Activated naive CD8-positive, alpha-beta T cell treated with anti-CD3 and anti-CD28 coated beads, Interleukin-2, amount 10 ng/mL, durations not matched to agents 7 days and 5 days (primary cell): ENCODE measurements at places on chromosomes 2 and 18. TPM values are rescaled to one million over a fixed set of nuclear protein-coding genes. Genes with fewer than 3 reads are reported as not detected.
A peak's percentile ranks its signal among the peaks of the same experiment; 100 is the strongest.

DNA sequence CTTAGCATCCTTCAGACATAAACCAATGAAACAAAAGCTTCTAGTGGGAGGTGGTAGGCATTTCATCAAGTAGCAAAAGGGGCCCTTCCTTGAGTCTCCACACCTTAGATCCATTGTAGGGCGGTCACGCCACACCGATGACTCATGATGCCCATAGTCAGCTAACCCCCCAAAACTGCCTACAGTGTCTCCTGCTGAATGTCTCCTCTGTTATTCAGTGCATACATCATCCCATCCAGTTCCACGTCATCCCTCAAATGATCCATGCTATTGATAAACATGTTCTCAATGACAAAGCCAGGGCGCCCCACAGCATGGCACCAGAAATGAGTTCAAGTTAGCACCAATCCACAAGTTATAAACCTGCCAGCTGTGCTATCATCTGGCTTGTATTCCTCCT lies 57.4 kb upstream of the ACKR3 start:
- no peak for DNase-seq

- no peak for DNase-seq
Observed at GRCh38 chr18:58222432-58223125, 178.6 kb downstream of the NEDD4L start.

DNA sequence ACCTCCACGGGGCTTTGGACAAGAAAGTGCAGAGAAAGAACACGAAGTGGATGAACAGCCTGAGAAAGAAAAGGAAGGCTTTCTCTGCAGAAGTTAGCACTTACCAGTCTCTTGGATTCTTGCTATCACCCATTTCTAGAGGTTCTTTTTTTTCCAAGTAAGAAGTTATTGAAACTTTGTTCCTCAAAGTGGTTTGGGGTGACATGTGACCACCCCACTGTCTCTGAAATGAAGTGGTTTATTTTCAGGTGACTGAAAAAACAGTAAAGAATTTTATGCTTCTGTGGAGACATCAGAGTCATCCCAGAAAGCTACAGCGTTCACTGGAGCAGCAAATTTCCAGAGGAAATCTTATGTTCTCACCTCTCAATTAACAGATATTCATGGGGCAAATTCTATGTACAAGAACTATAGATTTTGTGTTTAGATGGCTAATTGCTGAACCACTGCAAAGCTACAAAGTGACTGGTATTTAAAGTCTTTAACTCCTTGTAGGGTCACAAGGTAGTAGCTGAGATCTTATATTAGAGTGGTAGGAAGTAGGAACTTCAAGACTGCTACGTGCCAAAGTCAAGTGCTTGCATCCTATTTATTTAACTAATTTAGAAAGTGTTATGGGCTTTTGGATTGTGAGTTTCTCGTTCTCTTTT lies 267.5 kb downstream of the TGIF1 start:
- DNase-seq = no peak

- no peak for DNase-seq
Observed at GRCh38 chr18:43846299-43846698, 569.0 kb upstream of the SYT4 start.

GRCh38 chr2:177261116-177262060 lies 3.1 kb downstream of the NFE2L2 start:
- no peak for DNase-seq

DNA sequence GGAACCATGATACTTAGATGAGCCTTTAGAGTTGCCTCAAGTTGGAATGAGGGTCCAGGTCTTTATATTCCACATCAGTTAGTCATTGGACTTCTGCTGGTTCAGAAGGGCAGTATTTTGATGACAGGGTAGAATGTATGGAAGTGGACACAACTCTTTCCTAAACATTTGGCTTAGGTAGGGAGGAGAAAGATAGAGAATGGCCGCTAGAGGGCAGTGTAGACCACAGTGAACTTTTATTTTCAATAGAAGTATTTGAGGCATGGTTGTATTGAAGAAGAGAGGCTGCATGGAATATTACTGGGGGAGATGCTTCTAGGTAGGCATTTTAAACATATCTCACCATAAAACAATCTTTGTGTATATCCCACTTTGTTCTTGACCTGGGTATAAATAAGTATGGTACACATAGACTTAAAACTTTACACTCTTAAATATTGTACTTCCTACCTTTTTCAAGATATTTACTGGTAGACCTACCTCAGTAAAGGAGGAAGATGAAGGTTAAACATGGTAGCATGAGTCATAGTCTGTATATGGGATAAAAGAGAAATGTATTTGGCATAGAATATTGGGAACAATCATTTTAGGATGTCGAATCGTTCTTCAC lies 497.6 kb upstream of the FAM98A start:
- no peak for DNase-seq

DNA sequence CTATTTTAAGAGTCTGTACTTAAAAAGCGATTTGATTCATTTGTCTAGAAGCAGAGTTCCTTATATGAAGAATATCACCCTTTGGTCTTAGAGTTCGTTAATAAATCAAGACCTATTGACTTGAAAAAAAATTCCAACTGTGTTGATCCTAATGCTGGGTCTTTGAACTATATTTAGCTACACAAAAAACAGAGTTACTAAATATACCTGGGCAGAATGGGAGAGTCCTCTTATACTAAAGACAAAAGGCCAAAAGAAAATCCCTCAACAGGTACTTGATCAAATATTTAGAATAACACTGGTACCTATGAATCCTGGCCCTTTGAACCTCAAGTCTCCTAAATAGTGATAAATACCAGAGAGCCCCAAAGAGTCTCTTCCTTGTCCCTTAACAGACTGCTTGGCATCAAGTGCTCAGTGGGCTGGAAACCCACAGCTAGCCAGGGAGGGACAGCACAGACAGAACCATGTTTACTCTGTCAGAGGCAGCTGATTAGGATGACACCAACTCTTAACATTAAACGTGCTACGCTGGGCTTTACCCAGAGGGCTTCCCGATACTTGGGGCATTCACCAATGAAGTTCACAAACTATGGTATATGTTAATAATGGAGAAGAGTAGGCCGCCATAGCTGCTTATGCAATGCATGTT lies 95.1 kb downstream of the FIGN start:
- DNase-seq = no peak

DNA sequence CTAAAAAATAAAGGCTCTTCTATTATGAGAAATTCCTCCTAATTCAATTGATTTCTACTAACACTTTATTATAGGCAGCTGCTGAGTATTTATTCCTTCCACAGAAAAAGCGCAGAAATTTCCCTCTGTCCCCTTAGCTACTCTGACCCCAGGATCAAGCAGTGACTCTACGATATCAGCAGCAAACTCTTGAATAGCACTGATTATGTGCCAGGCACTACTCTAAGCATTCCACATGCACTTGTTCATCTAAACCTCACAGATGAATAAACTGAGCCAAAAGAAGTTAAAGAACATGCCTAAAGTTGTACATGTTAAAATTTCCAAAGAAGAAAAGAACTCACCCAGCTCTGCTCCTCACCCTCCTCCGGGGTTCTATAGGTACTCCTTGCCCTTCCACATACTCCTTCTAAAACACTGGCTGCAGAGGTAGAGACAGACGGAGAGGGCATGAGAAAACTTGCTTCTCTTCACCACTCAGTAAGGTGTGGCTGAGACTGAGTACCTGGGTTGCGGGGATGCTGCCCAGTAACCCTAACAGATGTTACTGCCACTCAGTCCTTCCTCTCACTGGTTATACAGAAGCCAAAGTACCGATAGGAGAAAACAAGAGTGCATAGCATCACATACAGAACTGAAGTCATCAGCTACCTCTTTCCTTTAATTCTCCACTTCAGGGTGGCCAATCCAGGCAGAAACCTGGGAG lies 9.9 kb downstream of the C1D start:
- DNase-seq = no peak

DNA sequence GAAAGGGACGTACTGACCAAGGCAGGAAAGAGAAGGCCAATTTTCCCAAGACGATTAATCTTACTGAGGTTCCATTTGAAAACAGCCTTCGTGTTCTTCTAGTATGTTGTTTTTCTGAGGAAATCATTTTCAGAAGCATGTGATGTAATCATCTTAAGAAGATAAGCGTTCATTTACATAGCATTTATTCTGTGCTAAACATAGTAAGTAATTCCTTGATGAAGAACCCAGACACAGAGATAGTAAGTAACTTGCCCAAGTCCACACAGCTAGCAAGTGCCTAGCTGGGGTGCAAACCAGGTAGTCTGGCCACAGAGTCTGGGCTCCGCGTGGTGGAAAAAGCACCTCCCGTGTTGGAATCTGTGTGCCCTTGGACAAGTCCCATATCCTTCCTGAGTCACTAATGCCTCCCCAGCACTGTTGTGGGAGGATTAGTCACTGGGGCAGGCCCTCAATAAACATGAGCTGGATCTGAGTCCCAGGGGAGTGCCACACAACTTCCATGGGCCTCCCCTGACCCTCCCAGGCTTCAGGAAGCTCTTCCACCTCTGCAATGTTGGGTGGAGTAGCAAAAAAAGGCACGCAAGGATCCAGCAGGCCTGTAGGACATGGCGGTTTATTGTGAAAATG lies 26.9 kb upstream of the ASAP2 start:
- no peak for DNase-seq

- DNase-seq = no peak
Observed at GRCh38 chr2:54605836-54606235, 117.6 kb upstream of the EML6 start.

- no peak for DNase-seq
Observed at GRCh38 chr2:149902081-149902480, 314.5 kb upstream of the MMADHC start.

- no peak for DNase-seq
Observed at GRCh38 chr2:214575030-214575429, 164.2 kb downstream of the VWC2L start.

GRCh38 chr2:12177455-12178288 lies 431.2 kb downstream of the LPIN1 start:
- DNase-seq = no peak

- peak; percentile 77 for DNase-seq
Observed at GRCh38 chr2:7430869-7431641, 513.8 kb downstream of the RNF144A start.

GRCh38 chr2:85795331-85796045 lies 41.7 kb downstream of the ATOH8 start:
- DNase-seq = no peak

DNA sequence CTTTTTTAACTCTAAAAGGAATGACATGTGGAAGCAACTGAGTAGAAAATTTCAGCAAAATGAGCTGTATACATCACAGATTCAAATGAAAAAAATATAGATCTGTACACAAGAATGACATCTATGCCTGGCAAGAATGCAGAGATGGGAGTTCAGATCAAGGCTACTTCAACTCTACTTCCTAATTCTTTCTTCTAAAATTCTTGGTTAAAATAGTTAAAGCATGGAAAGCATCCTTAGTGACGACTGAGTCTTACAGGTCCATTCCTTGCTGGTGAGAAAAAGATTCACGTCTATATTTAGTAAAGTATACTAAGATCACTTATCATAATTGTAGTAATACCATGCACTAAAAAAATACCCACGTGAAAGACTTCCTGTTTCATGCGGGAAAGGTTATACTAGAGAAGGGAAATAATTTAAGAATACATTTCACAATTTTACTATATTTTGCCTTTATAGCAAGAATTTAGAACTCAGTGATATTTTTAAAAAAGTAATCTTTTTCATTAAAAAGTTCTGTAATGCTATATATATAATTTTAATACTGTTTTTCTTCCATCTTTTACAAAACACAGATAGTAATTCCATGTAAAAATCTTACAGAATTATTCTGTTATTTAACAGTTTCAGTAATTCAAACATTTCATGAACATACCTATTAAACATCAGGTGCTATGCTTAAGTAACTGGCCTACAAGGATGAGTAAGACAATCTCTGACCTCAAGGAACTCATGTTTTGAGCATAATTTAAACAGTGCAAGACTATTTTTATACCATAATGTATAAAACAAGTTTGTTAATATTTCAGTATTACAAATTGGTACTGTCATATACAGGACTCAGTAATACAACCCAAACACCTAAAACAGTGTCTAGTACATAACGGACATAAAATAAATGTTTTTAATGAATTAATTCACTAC lies 159.6 kb downstream of the BAZ2B start:
- DNase-seq = no peak

- DNase-seq = no peak
Observed at GRCh38 chr18:45161850-45162249, 453.4 kb upstream of the SLC14A2 start.

DNA sequence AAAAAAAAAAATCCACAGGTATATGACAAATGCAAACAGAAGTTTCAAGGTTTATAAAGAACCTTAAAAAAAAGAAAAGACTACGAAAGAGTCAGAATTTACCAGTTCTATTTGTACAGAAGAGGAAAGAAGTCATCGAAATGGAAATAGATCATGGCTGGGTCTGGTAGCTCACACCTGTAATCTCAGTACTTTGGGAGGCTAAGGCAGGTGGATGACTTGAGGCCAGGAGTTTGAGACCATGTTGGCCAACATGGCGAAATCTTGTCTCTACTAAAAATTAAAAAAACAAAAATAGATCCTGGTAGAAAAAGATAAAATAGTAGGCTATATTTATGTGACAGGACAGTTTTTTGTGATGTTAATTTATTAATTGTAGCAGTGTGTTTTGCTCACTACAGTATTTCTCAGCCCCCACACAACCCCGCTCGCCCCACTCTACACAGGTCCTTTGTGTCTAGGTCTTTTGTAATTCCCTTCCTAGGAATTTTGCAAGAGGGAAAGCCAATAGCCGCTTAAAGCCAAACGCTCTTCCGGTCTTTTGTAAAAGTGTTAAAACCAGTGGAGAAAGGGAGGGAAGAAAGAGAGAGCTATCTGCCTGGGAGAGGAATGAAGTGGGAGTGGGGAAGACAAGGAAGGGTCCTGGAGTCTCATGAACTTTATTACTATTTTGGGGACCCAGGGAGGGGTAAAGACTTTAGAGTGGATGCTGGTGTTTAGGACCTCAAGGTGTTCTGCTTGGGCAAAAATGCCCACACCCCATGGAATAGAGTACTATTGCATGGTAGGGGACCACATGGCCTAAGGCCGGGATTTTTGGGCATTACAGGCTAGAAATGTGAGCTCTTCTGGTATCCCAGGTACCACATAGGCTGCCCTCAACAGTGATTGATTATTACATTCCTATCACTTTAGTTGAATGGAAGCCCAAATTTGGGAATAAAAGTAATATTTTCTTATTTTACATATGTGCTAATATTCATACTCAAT lies 59.4 kb upstream of the XPO1 start:
- DNase-seq = no peak

GRCh38 chr2:22812065-22812680 lies 572.8 kb upstream of the KLHL29 start:
- DNase-seq = no peak

- DNase-seq = no peak
Observed at GRCh38 chr18:13388586-13389490, 170.3 kb downstream of the LDLRAD4 start.

- DNase-seq = no peak
Observed at GRCh38 chr2:164710837-164711765, 89.8 kb upstream of the GRB14 start.

The PTPN4 gene
- 109 TPM for total RNA-seq

The SCN7A gene
- not detected for total RNA-seq

The CENPA gene
- 30.5 TPM for total RNA-seq

The GKN1 gene
- not detected for total RNA-seq

The CCDC150 gene
- total RNA-seq = 13.5 TPM

The APCDD1 gene
- not detected for total RNA-seq

The TDRD15 gene
- 0.06 TPM for total RNA-seq

The SERPINB2 gene
- total RNA-seq = 2.9 TPM

The ALK gene
- total RNA-seq = not detected

The KIAA2012 gene
- not detected for total RNA-seq

The NDUFV2 gene
- 168 TPM for total RNA-seq

The UGT1A3 gene
- total RNA-seq = not detected

The GALR1 gene
- not detected for total RNA-seq

The CCDC68 gene
- not detected for total RNA-seq

The EFHD1 gene
- total RNA-seq = 7.6 TPM

The LYG2 gene
- not detected for total RNA-seq

The SP140 gene
- 61.4 TPM for total RNA-seq

The ACMSD gene
- total RNA-seq = not detected

The OTX1 gene
- total RNA-seq = not detected

The PID1 gene
- 0.11 TPM for total RNA-seq
